Right forelimb (tissue), 1 donor: ENCODE measurements at places on chromosomes 7 and 10.

- DNase-seq, result no peak
Observed at GRCh38 chr7:118696879-118697278, 472.4 kb downstream of the ANKRD7 start.

DNA sequence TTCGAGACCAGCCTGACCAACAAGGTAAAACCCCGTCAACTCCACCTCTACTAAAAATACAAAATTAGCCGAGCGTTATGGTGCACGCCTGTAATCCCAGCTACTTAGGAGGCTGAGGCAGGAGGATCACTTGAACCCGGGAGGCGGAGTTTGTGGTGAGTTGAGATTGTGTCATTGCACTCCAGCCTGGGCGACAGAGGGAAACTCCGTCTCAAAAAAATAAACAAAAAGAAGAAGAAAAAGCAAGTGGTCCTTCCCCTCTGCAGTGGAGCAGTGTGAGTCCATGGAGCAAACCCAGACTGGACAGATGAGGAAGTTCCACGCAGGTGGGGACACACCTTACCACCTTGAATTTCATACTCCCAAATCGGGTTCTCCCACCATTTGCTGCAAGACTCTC lies 13.1 kb upstream of the SERPINE1 start:
- DNase-seq, result no peak

DNA sequence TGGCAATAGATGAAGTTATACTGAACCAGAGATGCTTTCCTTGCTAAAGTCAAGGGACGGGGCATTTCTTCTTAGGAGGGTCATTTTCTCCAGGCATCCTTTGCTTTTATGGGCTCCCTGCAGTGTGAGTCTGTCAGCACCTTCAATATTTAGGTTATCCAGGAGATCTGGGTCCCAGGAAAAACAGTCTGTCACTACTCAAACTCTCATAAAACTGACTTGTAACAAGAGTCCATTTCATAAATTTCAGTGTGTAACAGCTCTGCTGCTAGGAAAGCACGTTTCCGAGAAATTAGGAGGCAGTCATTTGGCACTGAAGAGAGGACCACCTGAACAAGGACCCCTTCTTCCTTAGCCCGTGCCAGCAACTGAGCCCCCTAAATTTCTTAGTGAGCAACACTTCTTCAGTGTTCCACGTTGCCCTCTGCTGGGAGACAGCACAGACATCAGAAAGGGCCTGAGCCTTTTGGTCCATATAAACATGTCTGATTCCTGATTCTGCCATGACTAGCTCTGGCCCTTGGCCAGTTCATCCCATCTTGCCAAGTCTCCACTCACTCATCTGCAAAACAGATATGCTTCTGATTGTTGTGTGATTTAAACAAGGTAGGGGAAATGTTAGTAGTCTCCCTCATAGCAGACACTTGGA lies 7.2 kb downstream of the GCC1 start:
- no peak for DNase-seq

- DNase-seq, result no peak
Observed at GRCh38 chr7:47049234-47049774, 532.6 kb downstream of the TNS3 start.

DNA sequence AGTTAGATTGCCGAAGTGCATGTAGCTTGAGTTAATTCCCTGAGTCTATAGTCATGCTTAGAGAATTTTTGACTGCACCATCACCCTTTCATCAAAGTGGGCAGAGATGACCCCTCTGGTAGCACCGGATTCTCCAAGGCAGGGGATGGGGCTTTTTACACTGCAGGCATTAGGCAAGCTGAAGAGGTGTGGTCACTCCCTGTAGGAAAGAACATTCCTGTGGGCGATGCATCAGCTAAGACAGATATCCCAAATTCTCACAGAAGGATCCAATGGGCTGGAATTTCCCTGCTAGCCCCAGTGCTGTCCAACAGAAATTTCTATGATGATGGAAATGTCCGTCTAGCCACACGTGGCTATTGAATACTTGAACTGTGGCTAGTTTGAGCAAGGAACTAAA lies 118.2 kb downstream of the ADAM12 start:
- DNase-seq, result no peak

- no peak for DNase-seq
Observed at GRCh38 chr7:36810032-36810431, 85.7 kb upstream of the AOAH start.

GRCh38 chr7:74655324-74655723 lies 2.2 kb upstream of the GTF2I start:
- DNase-seq, result no peak

DNA sequence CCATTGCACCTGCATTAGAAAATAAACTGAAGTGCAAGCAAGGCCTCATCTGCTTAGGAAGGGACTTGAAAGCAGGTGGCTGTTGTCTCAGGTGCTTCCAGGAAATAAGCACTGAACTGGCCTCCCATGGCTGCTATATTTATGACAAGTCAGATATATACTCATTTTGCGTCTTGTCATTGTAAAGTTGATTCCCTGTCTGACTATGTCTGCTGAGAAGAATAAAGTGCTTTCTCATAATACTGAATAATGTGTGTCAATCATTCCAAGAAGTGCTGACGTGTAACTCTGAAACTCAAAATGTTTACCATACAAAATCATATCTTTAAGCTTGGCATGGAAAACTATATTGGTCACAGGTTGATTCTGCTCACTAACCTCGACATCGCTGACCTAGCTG lies 44.9 kb upstream of the SVOPL start:
- DNase-seq, result no peak

DNA sequence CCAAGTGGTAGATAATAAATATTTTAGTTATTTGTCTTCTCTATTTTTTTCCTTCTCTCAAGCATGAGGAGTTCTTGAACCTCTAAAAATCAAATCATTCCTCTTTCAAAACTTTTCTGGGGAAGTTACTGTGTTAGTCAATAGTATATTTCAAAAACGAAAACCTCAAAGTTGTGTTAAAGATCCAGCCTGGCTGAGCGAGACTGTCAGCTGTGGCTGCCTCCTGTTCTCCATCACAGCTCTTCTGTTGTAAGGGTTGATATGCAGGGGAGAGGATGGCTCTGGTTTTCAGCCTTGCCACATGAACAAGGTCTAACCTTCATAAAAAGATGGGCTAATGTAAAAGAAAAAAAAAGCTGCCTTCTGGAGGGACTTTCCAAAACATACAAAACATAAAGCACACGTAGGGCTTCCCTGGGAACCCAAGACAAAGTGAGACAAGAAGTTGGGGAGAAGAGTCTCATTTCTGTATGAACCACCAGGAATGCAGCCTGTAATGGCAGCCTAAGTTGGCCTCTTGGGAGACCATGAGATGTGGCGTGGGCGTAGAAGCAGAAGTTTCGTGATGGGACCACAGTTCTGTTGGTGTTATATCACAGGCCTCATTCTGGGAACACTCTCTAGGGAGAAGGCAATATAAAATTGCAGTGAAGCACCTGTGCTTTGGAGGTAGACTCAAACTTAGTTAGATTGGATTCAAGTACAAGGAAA lies 77.9 kb upstream of the FHIP2A start:
- no peak for DNase-seq

- DNase-seq, result no peak
Observed at GRCh38 chr10:57849691-57850357, 417.9 kb downstream of the IPMK start.

GRCh38 chr7:30642789-30643188 lies 39.5 kb downstream of the CRHR2 start:
- no peak for DNase-seq

DNA sequence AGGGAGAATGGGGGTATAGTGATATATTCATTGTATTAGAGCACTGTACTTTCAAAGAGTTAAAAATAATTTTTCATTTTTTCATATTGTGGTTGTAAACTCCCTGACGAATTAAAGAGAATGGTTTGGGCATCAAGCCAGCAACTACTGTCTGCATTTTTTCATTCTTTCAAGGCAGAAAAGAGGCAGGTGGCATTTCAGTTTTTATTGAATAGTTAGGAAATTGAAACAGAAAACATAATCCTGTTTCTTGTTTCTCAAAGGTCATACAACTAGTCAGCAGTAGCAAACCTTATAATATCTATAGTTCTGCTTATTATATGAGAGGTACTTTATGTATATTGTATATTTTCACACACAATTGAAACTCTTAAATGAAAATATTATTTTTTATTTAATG lies 303.9 kb upstream of the KCND2 start:
- no peak for DNase-seq

GRCh38 chr10:17226891-17227303 lies 1.1 kb upstream of the VIM start:
- DNase-seq, result no peak

DNA sequence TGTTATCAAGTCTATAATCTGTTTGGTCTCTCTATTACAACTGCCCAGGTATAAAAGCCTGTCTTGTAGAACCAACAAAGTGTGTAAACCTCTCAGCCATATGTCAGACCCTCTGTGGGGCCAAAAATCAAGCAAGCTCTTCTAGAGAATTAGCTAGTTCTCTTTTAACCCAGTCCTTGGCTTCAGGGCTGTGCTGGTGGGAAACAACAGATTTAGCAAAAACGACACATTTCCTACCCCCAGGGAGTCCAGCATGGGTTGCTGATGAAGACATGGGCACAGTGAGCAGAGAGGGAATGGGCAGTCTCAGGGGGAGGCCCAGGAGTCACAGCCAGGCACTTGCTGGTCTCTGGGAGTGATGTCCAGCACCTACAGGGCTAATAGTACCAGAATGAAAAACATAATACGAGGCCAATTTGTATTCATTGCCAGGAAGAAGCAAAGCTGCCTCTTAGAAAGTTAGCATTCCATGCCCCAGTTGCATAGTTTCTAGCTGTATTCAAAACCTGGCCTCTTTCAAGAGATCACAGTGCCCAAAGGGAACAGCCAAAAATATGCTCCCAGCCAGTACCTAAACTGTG lies 80.1 kb downstream of the FRMD4A start:
- no peak for DNase-seq

- DNase-seq, result no peak
Observed at GRCh38 chr7:5278766-5279165, 4.0 kb upstream of the SLC29A4 start.

DNA sequence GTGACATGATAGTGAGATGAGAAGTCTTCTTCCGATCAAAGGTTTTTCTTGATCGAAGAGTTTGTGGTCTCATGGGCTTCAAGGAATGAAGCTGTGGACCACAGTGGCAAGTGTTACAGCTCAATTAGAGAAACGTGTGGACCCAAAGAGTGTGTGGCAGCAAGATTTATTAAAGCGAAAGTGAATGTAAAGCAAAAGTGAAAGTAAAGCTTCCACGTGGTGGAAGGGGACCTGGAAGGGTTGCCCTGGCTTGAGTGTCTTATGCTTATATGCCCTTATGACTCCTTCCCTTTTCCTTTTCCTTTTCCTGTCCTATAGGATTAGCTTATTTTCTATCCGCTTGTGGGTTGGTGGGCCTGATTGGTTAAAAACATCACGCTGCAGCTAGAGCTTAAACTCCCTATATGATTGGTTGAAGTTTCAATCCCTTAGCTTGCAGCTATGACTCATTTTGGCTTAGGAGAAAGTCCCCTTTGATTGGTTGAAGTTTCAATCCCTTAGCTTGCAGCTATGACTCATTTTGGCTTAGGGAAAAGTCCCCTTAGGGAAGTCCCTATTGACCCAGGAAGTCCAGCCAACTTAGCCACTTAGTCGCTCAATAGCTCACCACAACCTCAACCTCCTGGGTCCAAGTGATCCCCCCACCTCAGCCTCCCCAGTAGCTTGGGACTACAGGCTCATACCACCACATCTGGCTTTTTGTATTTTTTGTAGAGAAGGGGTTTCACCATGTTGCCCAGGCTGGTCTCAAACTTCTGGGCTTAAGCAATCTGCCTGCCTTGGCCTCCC lies 34.7 kb downstream of the MRPS24 start:
- no peak for DNase-seq

DNA sequence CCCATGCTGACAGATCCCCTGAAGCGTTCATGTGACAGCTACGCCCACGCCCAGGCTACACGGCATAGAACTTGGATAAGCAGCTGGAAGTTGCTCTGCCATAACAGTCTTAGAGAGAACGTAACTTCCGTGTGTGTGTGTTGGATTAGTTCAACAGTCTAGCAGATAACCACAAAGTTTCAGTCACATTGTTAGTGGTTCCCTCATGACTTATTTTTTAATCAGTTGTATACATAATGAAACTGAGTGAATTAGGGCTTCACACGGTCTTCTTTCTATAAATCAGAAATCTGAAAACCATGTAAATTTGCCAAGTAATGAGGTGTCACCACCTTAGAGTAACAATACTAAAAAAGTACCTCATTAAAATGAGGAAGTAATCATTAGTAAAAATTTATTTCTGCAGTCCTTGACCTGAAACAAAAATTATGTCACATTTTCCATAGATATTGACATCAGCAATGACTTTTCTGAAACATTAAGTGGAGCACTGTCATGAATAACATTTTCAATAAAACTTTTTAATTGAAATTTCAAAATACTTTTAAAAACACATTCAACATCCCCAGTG lies 21.7 kb upstream of the MACC1 start:
- DNase-seq, result no peak

- DNase-seq, result no peak
Observed at GRCh38 chr7:36280840-36281812, 108.5 kb upstream of the ANLN start.

DNA sequence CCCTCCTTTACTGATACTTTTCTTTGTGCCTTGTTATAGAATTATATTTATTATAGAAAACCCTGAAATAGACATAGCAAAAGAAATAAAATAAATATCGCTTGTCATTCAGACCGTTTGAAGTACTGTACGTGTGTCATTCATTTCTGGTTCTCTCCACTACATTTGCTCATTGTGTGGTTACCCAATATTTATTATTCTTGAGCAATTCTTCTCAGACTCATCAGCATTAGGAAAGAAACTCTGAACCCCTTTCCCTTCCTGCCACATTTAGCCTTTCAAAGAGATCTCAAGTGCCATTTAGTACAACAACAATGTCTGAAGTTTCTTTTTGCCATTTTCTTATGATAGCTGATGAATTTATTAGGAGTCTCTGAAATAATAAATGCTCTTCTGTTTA lies 154.1 kb downstream of the KIAA1217 start:
- no peak for DNase-seq

DNA sequence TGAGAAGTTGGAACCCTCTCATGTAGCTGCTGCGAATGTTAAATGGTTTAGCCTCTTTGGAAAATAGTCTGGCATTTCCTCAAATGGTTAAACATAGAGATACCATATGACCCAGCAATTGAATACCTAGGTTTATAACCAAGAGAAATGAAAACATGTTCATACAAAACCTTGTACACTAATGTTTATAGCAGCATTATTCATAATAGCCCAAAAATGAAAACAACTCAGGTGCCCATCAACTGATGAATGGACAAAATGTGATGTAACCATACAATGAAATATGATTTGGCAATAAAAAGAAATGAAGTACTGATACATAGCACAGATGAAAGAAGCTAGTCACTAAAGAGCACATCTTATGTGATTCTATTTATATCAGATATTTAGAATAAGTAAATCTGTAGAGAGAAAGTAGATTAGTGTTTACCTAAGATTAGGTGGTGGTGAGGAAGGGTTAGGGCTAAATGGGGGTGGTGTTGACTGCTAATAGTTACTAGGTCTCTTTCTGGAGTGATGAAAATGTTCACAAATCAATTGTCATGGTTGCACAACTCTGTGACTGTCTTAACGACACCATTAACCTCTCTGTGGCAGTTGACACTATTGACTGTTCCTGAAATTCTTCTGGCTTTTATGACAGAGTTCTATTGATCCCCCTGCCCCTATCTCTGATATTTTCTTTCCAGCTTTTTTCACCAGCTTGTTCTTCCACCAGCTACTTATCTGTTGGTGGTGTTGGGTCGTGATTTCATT lies 35.2 kb downstream of the VCL start:
- no peak for DNase-seq

GRCh38 chr10:20354166-20354565 lies 537.9 kb downstream of the PLXDC2 start:
- no peak for DNase-seq
